ENCODE measurements at places on chromosomes 1 and 21.

DNA sequence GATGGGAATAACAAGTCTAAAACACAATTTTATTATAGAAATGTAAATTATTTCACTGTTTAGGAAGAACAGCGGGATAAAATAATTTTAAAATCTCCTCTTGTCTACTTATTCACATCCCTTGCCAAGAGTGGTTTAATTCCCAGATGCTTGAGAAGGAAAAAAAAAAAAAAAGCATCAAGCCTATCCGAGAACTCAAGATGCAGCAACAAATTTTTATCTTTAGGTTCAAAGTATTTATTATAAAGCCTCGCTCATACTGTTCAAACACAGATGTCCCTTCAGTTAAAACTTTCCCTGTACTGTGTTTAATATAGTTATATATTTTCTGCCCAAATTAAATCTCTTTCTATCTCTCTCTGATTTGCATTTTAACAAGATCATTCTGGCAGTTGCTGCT, 1615.8 kb downstream of the PLA2G4A start:
- DNase-seq, result no peak

GRCh38 chr1:185448591-185449186, 131.6 kb upstream of the IVNS1ABP start:
- DNase-seq, result no peak

DNA sequence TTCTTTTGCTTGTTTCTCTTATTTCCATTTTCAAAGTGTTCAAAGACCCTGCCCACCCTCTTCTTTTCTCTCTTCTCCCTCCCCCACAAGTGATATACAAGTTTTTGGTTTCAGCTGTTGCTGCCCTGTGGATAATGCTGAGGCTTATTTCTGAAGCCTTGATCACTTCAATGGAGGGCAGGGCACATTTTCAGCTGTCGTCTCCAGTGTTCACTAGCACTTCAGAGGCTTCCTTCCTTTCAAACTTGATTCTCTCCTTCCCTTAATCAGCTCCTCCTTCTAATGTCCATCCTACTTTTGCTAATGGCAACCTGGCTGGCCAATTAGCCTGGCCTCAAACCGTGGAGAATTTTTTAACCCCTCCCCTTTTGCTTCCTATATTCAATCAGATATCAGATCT, 435.7 kb upstream of the RUNX1 start:
- DNase-seq, result no peak

GRCh38 chr1:2239384-2239985, 11.4 kb downstream of the SKI start:
- no peak for DNase-seq

GRCh38 chr1:41097105-41097504, 75.6 kb upstream of the SLFNL1 start:
- no peak for DNase-seq

Measured in stimulated activated CD4-positive, alpha-beta T cell treated with anti-CD3 and anti-CD28 coated beads, TNF-alpha, amount 100 ng/mL, for 1 hour (primary cell).